ENCODE measurements at places on chromosomes 1 and 21.

GRCh38 chr1:26771643-26772321 is 16.0 kb upstream of the PIGV start:
- DNase-seq: peak; percentile 44

- no peak for DNase-seq
Measured at GRCh38 chr1:200525090-200525987, 95.2 kb downstream of the KIF14 start.

GRCh38 chr1:225464851-225465792 is 37.3 kb upstream of the LBR start:
- no peak for DNase-seq

GRCh38 chr1:29921741-29922140 is 685.4 kb downstream of the PTPRU start:
- DNase-seq: no peak

DNA sequence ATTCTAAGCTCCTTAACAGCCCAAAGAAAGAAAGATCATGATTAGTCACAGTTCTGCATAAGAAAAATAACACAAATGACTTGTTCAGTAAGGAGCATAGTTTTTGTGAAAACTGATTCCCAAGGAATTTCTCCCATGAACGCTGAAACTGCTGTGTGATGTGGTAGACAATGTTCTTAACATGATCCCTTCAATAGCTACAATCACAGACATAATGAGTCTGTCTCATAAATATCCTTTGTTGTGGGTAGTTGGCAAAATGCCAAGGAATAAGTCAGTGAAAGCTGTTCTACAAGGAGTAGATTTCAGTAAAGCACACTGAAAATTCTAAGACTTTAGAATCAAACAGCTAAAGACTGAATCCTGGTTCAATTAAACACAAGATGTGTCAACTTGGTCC is 404.8 kb downstream of the HLX start:
- no peak for DNase-seq

GRCh38 chr1:16242556-16243214 is 5.7 kb upstream of the CPLANE2 start:
- no peak for DNase-seq

DNA sequence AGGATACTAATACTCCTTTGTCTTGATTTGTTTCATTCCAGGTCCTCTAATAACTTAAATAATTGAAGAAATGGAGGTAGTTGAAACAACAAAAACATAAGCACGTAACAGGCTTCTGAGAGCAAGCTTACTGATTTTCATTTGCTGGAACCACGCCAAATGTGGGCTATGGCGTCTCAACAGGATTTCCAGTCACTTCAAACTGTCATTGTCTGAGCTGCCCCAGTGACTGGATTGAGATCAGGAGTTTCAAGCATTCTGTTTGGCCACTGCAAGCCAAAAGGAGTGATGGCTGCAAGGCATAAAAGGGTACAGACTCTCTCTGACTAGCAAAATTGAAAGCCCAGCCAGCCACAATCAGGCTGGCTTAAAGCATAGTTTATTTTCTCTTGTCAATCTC is 289.9 kb downstream of the DPYD start:
- no peak for DNase-seq

DNA sequence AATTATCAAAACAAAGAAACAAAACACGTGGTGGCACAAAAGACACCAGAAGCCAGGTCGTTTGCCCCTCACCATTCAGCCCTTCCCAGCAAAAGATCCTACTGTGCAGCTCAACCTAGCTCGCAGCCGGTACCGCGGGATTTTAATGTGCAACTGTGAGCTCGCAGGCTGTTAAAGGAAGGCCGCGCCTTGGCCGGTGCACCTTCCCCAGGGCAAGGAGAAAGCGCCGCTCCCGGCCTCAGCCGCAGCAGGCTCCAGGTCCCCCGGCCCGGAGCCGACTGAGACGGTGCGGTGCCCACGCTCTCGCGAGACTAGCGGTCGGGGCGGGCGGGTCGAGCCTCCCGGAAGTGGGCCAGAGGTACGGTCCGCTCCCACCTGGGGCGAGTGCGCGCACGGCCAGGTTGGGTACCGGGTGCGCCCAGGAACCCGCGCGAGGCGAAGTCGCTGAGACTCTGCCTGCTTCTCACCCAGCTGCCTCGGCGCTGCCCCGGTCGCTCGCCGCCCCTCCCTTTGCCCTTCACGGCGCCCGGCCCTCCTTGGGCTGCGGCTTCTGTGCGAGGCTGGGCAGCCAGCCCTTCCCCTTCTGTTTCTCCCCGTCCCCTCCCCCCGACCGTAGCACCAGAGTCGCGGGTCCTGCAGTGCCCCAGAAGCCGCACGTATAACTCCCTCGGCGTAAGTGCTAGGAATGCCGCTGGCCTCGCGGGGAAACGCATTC is at the start of gene AGL:
Gene AGL (plus strand): TSS at position 618 of the 715 bp plus-strand sequence. CDS start 682 bp downstream, outside the sequence.
- DNase-seq: peak; percentile 94

DNA sequence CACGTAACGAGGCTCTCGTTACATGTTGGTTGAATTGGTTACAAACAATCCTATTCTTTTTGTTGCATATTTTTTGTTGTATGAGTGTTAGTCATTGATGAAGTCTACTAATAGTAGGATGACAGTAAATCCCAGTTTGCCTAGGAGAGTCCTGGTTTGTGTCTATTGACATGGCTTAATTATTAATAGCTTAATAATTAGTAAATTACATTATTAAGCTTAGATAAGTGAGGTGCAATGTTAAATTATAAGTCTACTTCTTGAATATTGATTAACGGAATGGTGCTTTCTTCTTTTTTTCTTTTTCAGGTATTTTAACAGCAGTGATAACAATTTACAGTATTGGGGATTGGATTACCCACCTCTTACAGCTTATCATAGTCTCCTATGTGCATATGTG is 34.5 kb downstream of the ALG6 start:
- no peak for DNase-seq

GRCh38 chr1:156474966-156475365 is 25.6 kb downstream of the MEF2D start:
- no peak for DNase-seq

- DNase-seq: no peak
Measured at GRCh38 chr1:196960854-196961253, 16.5 kb upstream of the CFHR5 start.

DNA sequence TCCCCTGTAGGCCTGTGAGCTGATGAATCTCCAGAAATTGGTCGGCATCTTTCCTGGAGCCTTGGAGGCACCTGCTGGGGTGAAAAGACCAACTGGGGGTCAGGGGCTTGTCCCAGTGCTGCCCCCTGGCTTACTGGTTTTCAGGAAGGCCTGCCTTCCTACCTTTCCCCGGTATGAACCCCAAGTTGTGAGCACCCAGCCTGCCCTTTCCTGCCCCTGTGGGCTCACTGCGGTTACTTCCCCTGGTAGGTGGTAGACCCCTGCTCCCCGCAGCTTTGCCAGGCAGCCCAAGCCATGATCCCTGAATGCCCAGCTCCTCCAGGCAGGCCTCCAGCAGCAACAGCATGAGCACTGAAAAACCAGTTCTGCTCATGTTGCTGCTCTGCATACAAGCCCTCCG is 10.2 kb downstream of the DMRTB1 start:
- DNase-seq: no peak

DNA sequence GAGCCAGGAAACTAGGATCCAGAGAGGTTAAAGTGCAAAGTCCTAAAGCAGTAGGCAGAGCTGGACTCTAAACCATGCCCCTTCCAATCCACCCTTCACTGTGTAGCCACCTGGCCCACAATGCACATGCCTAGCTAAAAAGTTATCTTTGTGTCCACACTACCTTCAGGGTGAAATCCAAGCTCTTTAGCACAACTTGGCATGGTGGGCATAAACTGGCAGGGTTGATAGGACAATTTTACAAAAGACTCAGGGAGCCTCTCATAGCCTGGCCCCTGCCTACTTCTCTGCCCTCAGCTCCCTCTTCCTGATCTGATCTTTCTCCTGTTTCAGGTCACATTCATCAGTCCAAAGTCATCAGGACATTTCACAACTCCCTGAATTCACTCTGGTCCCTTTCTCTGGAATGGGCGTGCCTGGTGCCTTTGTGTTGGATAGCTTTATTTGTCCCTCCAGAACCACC is 513.9 kb downstream of the OMA1 start:
- DNase-seq: no peak

- peak; percentile 78 for DNase-seq
Measured at GRCh38 chr1:1629430-1630190, 2.4 kb upstream of the MMP23B start.

- peak; percentile 94 for DNase-seq
Measured at GRCh38 chr1:1069056-1069710, 4.9 kb downstream of the RNF223 start.

GRCh38 chr1:154791292-154792166 is 78.6 kb downstream of the KCNN3 start:
- DNase-seq: peak; percentile 88

GRCh38 chr1:240385551-240385950 is 226.4 kb downstream of the GREM2 start:
- no peak for DNase-seq

DNA sequence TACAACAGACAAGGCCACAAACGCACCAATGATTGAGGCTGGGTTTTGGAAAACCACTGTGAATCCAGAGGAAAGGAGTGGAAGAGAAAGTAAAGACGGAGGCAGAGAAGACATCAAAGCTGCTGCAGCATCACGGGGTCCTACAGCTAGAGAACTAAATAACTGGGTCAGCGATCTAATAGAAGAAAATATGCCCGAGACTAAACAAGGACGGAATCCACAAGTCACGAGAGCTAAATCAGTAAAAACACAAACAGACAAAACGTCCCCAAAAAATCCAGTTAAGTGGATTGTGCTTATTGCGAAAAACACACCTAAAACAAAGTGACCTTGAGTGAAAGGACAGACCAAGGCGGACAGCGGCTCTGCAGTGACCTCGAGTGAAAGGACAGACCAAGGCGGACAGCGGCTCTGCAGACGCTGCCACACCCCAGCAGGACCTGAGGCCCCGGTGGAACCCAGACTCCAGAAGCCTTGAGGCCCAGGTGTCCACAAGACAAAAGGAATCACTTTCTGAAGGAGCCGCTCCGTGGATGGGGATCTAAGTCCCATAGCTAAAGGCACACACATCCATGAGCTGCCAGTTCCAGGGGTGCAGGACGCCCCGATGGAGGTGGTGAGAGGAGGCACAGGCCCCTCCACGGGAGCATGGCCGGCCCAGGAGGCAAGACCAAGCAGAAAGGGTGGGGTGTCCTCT is 6.0 kb downstream of the FTCD start:
- DNase-seq: no peak

- DNase-seq: no peak
Measured at GRCh38 chr1:233057836-233058235, 107.4 kb downstream of the NTPCR start.

GRCh38 chr1:162213281-162213912 is 143.9 kb downstream of the NOS1AP start:
- DNase-seq: no peak

DNA sequence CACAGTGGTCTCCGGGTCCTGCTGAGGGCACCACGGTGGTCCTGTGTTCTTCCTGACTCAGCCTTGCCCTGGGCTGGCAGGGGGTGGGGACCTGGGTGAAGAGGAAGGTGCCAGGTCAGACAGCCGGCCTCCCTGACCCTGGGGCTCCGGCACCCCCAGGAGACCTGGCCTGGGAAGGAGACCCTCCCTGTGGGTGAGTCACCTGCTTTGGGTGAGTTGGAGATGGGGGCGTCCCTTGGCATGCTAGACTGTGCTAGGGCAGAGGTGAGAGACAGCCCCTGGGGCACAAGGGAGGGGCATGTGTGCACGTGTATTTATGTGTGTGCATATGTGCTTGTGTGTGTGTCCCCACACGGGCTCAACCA is 23.4 kb downstream of the SPSB1 start:
- no peak for DNase-seq

- peak; percentile 12 for DNase-seq
Measured at GRCh38 chr1:101112051-101112780, 86.6 kb upstream of the DPH5 start.

GRCh38 chr1:76622774-76623528 is 244.3 kb upstream of the ST6GALNAC5 start:
- no peak for DNase-seq

- no peak for DNase-seq
Measured at GRCh38 chr1:54135436-54136120, 17.2 kb downstream of the CDCP2 start.

GRCh38 chr1:229434005-229434640 is at the start of gene ACTA1:
TSS of gene ACTA1 (minus strand) at chr1:229434094. CDS start at chr1:229433115, 979 bp downstream.
- no peak for DNase-seq

DNA sequence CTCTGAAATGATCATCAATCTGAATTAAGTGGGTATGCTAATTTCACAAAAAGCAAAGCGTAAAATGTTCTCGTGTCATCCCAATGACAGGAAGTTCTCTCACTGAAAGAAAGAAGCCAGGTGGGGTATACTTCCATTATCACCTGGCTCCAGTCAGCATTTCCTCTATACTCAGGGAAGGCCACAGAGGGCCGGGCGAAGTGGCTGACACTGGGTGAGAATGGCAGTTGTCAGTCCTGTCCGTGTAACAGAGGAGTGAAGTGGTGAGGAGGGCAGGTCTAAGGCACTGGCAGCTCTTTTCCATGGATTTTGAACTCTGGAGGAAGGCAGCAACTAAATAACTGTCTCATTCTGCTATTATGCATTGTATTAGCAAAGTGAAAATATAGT is 60.4 kb downstream of the CAPN2 start:
- DNase-seq: no peak

GRCh38 chr1:7045897-7046296 is 260.6 kb downstream of the CAMTA1 start:
- DNase-seq: no peak

DNA sequence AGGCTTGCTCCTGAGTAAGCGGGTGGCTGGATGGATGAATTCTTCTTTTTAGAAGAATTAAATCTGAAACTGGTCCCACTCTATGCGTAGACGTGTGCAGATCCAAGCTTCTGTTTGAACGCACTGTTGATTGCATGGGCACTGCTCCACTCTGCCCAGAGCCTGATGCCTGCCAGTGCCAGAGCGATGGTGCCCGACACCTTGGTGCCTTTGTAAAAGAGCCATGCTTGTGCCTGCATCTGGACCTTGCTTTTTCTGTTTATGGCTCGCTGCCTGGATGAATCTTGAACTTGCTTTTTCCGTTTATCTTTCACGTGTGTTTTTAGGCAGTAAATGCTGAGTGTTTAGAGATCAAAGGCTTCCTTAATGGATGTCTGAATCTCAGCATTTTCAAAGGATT is 15.0 kb upstream of the PWP2 start:
- DNase-seq: no peak

- DNase-seq: no peak
Measured at GRCh38 chr1:231972111-231972445, 345.5 kb downstream of the DISC1 start.

DNA sequence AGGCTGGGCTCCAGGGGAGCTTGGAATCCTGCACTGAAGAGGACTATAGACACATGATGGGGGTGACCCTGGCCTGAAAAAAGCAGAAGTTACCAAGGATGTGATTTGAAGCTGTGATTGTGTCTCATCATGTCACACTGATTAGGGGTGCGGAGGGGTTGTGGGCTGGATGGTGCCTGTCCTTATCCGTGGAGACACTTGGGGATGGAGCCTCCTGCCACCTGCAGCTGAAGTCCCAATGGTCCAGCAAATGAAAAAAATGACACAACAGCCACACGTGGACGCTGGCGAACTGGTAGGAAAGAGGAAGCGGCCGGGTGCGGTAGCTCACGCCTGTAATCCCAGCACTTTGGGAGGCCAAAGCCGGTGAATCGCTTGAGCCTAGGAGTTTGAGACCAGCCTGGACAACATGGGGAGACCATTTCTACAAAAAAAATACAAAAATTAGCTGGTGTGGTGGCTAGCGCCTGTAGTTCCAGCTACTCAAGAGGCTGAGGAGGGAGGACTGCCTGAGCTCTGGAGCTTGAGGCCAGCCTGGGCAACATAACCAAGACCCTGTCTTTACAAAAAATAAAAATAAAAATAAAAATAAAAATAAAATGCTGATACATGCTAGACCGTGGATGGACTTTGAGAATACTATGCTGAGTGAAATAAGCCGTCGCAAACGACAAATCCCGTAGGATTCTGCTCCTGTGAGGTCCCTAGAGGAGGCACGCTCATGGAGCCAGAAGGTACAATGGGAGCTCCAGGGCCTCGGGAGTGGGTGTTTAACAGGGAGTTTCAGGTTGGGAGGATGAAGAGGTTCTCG is 838 bp upstream of the IBA57 start:
- DNase-seq: no peak
